ENCODE measurements at places on chromosomes 1 and 21. TPM values are rescaled to one million over a fixed set of nuclear protein-coding genes. Genes with fewer than 3 reads are reported as not detected.

The TCP10L gene
- 0.75 TPM for total RNA-seq

The CYP4A11 gene
- not detected for total RNA-seq

The NBPF10 gene
- 1.4 TPM for total RNA-seq

The SLC25A34 gene
- total RNA-seq: 0.10 TPM

The PLA2G5 gene
- total RNA-seq: not detected

The RUNX3 gene
- total RNA-seq: 7.0 TPM

The PGBD5 gene
- 0.36 TPM for total RNA-seq

The CLCA4 gene
- total RNA-seq: not detected

The C1QA gene
- total RNA-seq: not detected

The A3GALT2 gene
- not detected for total RNA-seq

The ARHGAP30 gene
- total RNA-seq: 0.06 TPM

The PRELP gene
- total RNA-seq: 0.01 TPM

The BRDT gene
- not detected for total RNA-seq

The LAX1 gene
- total RNA-seq: not detected

The TOMM20 gene
- 114 TPM for total RNA-seq

The TSSK3 gene
- 0.18 TPM for total RNA-seq

The PDZK1 gene
- 1.1 TPM for total RNA-seq

The AVPR1B gene
- total RNA-seq: not detected

The CASQ2 gene
- not detected for total RNA-seq

The LEFTY1 gene
- total RNA-seq: 0.61 TPM

Measured in A549 treated with dexamethasone at 1 μM for 4 hours (cell line).